ENCODE measurements at places on chromosomes 1 and 21.

GRCh38 chr1:110230381-110231199 is 20.5 kb downstream of the KCNC4 start:
- no peak for DNase-seq

- DNase-seq = no peak
Measured at GRCh38 chr1:205275133-205275532, 46.4 kb downstream of the NUAK2 start.

DNA sequence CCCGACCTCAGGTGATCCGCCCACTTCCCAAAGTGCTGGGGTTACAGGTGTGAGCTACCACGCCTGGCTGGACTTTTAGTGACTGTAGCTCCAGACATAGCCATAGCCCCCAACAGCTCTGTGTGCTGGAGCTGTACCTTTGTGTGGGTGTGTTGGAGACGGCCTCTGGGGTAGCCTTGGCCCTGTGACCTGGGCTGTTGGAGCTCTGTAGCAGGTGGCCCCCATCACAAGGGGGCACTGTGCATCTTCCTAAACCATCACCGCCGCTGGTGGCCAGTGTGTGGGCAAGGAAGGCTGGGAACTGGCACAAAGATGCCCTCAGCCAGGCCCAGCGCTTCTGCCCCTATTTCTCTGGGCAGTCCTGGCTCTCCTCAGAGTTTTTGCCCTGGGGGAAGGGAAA is 38.4 kb upstream of the FOXO6 start:
- DNase-seq = no peak

GRCh38 chr1:236110137-236110536 is 32.2 kb upstream of the GPR137B start:
- DNase-seq = no peak

DNA sequence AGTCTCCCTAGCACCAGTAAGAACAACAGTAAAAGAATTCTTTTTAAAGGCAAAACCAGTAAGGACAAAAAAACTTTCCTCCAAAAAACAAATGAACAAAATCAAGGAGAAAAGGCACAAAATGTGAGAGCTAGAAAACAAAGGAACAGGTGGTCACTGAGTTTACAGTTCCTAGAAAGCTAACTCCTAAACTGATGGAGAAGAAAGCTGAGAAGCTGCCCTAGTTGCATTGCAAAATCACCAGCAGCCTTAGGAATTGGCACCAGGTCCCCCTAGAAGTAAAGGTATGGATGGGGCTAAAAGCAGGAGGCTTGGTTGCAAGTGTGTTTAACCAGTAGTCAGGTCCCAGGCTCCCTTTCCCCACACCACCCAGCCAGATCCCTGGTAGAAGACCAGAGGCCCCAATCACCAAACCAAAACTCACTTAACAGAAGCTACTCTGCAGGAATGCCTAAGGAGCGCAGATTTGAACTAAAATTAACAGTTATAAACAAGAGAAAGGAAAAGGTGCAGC is 47.6 kb downstream of the RAB3GAP2 start:
- no peak for DNase-seq

DNA sequence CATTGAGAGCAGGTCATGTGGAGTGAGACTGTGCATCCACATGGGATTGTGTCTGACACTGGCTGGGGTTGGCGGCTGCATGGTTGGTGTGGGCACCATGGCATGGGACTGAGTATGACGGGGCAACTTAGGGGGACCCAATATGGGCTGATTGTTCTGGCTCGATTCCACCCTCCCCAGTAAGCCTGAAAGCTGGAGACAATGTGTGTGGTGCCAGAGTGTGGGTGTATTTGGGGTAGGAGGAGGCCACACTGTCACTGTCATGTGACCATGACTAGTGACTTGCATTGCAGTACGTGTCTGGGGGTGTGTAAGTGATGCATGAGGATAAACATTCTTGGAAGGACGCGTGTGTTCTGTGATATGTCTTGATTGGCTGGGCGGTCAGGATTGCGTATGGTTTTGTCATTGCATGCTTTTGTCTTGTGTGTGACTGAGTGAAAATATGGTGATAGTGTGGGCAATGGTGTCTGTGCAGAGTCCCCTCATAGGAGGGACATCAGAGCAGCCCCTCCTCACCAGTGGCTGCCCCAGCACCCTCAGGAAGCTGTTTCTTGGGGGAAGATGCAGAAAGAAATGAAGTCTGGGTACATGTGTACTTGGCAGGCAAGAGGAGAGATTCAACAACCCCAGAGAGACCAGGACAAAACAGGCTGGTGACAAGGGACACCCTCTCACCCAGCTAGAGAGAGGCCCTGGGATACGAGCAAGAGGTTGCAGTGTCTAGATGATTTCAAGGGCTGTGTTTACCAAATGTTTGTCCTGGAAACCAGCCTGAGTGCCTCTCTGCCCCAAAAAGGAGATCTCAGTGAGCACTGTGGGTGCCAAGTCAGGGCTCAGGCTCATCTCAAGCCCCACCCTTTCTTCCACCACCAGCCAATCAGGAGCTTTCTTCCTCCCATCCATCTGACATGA is 36.3 kb downstream of the SDC3 start:
- no peak for DNase-seq

DNA sequence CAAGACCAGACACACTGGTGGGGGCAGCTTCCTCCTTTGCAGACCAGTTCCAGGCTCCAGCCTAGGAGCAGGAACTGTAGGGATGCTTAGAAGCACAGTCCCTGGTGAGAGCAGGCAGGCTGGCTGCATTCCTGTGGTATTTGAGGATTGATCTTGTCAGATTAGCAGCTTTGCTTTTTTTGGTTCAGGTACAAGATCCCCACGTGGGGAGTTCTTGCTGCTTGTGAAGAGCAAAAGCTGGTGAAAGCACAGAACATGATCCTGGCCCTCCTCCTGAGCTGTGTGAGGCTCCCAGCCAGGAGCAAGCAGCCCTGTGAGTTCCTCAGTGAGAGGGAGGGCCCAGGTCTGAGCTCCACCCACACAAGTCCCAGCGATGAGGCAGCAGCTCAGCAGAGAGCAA is 75.3 kb upstream of the ARTN start:
- peak; percentile 86 for DNase-seq

DNA sequence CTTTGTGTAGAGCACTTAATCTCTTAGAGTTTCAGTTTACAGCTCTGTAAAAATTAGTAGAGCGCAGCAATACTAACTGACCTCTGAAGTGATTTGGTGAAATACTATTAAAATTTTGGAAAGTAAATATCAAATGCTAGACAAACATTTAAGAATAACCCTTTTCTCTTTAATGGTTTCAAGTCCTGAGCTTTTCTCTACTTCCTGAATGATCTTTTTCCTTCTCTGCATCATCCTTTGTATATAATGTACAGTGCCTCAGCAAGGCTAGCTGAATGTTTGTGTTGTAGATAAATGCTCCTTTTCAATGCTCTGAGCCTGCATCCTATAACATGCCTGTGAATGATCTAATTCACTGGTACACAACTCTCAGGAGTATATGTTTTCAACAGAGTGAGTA is 272.9 kb downstream of the ADGRL2 start:
- DNase-seq = no peak

DNA sequence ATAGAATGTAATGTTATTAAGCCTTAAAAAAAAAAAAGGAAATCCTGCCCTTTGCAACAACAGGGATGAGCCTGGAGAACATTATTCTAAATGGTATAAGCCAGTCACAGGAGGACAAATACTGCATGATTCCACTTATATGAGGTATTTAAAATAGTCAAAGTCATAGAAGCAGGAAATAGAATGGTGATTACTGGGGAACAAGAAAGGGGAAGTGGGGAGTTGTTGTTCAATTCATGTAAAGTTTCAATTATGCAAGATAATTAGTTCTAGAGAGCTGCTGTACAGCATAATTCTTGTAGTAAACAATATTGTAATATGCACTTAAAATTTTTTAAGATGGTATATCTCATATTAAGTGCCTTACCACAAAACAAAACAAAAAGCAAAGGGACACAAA is 13.2 kb downstream of the FCER1A start:
- no peak for DNase-seq

GRCh38 chr1:68308034-68308433 is 75.7 kb upstream of the WLS start:
- DNase-seq = no peak

DNA sequence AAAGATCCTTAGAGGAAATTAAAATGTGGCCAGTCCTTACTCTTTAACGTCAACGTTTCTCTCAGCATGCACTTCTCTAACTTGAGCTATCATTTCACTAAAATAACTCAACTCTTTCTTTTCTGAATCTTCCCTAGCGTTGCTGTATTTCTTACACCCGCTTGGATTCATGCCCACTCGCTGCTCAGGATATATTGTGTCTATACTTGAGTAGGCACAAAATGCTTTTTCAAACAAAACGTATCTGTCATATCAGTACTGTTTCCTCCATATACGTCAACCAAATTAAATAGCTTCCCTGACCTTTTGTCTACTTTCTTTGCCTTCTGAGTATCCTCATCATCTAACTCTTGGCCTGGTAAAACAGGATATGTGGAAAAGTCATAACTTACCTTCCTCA is 549.7 kb downstream of the SMYD3 start:
- DNase-seq = no peak

DNA sequence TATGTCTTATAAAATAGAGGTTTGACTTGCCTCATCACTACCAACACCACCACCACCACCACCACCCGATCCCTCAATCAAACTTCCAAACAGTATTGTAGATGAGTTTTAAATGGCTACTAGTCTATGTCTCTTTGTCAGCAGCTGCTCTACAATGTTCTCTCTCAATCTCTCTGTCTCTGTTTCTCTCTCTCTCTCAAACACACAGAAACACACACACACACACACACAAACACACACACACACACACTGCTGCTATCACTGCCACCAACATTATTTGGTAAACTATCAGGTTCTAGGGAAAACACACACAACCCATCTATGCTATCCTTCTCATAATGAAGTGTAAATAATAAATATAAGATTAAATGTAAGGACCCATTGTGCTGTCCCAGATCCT is 2.4 kb downstream of the TNFSF4 start:
- DNase-seq = no peak

- no peak for DNase-seq
Measured at GRCh38 chr1:32404946-32405345, 10.7 kb upstream of the BSDC1 start.

- DNase-seq = no peak
Measured at GRCh38 chr21:34336756-34337391, 26.9 kb upstream of the KCNE2 start.

GRCh38 chr21:41895643-41896493 is 16.7 kb upstream of the PRDM15 start:
- no peak for DNase-seq

- no peak for DNase-seq
Measured at GRCh38 chr1:44501047-44501890, 96.2 kb downstream of the RNF220 start.

- DNase-seq = no peak
Measured at GRCh38 chr21:38897532-38898421, 92.0 kb downstream of the ETS2 start.

DNA sequence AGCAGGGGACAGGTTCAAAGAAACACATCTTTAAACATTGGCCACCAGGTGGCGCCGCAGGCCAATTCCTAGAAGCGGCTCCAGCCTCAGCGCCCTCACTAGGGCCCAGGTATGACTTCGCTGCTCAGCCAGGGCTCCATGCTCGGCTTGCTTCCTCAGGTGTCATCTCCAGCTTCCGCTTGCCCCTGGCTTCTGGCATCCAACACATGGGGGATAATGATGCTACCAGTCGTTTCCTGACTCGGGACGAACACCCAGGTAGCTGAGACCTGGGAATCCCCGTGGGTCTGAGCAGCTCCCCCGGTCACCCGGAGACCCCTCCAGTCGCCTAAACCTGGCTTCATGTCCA is 8.5 kb upstream of the MEX3A start:
- peak; percentile 50 for DNase-seq

DNA sequence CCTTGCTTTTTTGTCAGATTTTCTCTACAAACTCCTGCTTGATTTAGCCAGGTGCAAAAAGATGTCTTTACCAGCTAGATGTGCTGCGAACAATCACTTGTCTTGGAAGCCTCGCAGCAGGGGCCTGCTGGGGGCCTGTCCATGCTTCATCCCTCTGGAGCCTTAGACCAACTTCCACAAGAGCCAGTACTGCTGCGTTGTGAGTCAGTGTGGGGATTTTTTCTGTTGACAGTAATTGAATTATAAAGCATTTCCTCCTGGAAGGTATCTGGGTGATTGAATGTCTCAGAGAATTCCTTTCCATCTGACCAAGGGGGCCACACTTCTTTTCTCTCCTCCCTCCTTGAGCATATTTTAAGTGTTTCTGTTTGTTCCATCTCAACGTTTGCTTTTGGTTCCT is 40.4 kb upstream of the LDLRAP1 start:
- DNase-seq = no peak

GRCh38 chr1:198713081-198713480 is 74.2 kb downstream of the PTPRC start:
- no peak for DNase-seq

GRCh38 chr1:112704934-112705627 is 1.8 kb downstream of the RHOC start:
- peak; percentile 85 for DNase-seq

- DNase-seq = no peak
Measured at GRCh38 chr1:34360574-34360973, 183.9 kb downstream of the C1orf94 start.

DNA sequence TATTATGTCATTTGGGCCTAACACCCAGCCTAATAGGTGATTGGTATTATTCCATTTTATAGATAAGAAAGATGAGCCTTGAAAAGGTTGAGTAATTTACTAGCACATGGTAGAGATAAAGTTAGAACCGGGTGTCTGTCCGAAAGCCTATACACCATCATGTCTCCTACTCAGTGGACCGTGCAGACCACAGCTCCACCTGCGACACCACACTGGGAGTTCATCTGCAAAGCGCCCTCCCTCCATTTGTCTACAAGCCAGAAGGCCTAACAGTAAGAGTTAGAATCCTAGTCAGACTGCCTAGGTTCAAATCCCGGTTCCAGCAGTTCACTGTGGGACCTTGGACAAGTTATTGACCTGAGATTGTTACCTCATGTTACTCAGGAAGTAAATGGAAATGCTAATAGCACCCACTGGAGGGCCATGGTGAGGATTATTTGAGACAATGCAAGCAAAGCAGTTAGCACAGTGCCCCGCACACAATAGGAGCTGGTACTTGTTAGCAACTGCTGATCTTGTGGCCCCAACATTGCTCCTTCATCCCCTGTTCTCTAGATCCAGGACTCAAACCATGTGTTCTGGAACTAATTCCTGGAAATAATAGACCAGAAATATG is 20.5 kb downstream of the ARMH1 start:
- DNase-seq = no peak

DNA sequence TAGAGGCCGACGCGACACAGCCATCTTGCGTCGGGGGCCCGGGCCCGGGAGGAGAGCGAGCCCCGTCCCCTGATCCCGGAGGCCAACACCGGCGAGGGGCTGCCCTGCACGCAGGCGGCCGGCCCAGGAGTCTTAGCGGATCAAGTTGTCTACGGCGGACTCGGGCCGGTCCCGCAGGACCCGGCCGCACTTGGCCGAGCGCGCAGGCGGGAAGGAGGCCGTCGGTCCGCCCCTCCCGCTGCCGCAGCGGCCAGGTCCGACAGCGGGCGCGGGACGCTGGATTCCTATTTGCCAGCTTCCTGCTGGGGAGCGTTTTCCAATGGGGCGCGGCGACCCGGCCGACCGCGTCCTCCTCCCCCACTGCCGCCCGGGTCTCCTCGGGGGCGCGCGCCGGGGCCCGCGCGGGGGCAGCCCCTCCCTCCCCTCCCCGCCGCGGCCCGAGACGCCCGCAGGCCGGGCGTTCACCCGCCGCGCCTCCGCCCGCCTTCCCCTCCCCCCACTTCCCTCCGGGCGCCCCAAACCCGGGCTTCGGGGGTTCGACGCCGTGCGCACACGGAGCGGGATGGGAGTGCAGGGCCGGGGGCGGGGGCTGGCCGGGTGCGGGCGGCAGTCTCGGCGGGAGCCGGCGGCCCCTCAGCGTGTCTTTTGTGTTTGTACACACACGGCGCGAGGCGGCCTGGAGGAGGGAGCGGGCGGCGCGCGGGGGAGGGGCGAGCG is 517 bp upstream of the H3-3A start:
- peak; percentile 87 for DNase-seq

GRCh38 chr1:4653796-4654725 is at the start of gene AJAP1:
Gene AJAP1, plus strand, starts transcription at chr1:4654609. Its CDS starts 817 bp downstream, at chr1:4655426.
- no peak for DNase-seq

Data from T1000 (cell line).